Aorta (tissue), 5 donors: ENCODE measurements at places on chromosomes 16 and 17. TPM values are rescaled to one million over a fixed set of nuclear protein-coding genes. Genes with fewer than 3 reads are reported as not detected.

DNA sequence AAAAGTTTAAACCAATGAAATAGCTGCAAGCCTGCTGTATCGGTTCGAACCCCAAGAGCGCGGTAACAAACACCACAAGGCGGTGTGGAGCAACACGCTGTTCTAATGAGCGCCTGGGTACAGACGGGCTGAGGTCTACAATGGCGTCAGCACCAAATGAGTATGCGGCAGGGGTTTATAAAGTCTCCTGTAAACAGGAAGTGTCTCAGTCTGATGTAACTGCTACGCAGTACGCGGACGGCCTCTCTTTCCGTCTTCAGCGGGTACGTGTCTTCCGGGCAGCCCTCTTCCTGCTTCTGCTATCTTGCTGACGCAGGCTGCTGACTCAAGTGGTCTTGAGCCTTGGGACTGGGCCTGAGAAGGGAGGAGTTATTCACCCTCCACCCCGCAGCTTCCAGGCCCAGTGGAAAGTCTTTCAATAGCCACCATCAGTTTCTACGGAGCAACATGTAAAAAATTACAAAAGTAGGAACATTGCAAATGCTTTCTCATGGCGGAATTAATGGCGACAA, 40.5 kb upstream of the KCNJ2 start:
- no peak for DNase-seq

GRCh38 chr16:85621698-85622428, 8.7 kb downstream of the GSE1 start:
- no peak for DNase-seq

GRCh38 chr16:724188-725040, 1.8 kb downstream of the CCDC78 start:
- DNase-seq = no peak

GRCh38 chr17:30950669-30951399, 20.0 kb upstream of the RNF135 start:
- DNase-seq = peak; percentile 91

- no peak for DNase-seq
Measured at GRCh38 chr16:23378256-23378655, 74.7 kb downstream of the COG7 start.

GRCh38 chr17:39405436-39405835, 4.0 kb upstream of the FBXL20 start:
- no peak for DNase-seq

DNA sequence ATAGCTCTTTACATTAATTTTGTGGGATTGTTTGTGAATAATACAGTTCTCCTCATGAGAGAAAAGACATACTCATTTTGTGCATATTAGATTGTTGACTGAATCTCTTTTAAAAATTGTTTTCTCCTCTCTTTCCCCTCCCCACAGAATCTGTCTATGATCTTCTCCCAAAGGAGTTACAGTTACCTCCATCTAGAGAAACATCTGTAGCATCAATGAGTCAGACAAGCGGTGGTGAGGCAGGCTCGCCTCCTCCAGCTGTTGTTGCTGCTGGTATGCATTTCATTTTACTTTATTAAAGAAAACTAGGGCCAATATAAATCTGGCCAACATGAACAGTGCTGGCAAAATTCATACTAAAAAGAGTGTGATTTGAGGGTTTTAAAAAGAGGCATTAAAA, 60.5 kb downstream of the NFAT5 start:
- no peak for DNase-seq

DNA sequence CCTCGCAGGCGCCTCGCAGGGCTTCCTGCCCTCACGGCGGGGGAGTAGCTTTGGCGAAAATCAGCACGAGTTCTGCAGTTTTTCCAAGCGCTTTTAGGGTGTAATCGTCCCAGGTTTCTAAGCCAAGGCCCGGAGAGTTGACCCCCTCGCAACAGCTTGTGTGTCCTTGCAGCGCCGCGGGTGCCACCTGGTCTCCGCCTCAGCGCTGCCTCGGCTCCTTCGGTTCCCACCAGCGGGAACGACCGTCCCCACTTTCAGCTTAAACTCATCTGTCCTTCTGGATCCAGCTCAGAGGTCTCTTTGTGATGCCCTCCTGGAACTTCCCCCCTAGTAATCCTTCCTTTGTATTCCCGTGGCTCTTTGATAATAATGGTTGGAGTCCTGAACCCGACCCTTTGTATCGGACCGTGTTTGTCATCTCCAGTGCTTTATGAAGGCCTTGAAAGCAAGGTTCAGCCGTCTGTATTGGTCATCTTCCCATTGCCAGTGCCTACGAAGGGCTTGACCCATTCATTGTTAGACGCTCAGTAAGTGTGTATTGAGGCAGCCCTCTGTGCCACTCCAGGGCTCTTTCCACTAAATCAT, 858 bp upstream of the SMARCE1 start:
- peak; percentile 80 for DNase-seq

DNA sequence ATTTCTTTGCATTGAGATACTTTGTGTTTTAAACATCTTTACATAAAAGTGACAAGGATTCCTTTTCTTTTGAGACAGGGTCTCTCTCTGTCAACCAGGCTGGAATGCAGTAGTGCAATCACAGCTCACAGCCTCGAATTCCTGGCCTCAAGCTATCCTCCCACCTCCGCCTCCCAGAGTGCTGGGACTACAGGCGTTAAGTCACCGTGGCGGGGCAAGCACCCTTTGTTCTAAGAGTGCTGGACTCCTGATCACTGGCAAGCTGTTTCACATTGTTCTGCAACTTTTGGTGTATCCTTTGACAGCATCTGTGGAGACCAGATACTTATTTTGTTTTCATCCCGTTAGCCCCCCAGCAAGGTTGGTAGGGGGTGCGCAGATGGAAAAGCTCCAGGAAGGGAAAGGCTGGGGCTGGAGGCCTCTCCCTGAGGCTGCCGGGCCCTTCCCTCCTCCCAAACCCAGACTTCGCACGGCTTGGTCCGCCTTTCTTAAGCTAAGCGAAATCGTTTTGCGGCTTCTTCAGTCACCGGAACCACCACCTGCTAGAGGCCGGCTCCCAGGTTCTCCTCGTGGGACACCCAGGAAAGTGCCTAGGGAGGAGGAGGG, 1.1 kb downstream of the ST6GALNAC2 start:
- no peak for DNase-seq

- no peak for DNase-seq
Measured at GRCh38 chr17:71505200-71505599, 615.6 kb upstream of the SOX9 start.

- DNase-seq = no peak
Measured at GRCh38 chr17:35698800-35699199, 32.6 kb upstream of the RASL10B start.

- no peak for DNase-seq
Measured at GRCh38 chr17:72634621-72635020, 457.9 kb downstream of the SLC39A11 start.

DNA sequence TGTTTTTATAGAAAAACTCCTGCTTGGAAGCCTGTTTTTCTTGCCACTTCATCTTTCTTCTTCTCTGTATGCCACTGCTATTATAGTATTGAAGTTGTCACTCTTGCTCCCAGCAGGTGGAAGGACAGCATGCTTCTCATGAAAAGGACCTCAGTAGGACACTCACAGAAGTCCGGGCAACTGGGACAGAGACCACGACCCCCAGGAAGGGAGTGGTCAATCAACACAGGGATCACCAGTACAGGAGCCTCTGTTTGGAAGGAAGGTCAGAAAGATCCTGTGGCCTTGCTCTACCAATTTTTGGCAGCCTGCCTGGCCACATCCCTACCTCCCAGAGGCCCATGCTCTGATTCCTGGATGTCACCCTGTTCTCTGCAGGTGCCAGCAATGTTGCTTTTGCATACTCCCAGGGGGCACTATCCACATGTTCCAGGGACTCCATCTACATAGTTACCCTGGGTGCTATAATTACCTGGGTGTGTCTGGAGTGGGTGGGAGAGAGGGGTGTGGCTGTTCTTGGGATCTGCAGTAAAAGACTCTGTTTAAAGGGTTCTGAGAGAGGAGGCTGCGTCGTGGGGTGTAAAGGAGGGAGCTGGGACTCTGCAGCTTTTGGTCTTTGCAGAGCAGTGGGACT, 13.7 kb upstream of the AKAP10 start:
- DNase-seq = no peak

- no peak for DNase-seq
Measured at GRCh38 chr16:89892635-89893034, 19.2 kb downstream of the TCF25 start.

DNA sequence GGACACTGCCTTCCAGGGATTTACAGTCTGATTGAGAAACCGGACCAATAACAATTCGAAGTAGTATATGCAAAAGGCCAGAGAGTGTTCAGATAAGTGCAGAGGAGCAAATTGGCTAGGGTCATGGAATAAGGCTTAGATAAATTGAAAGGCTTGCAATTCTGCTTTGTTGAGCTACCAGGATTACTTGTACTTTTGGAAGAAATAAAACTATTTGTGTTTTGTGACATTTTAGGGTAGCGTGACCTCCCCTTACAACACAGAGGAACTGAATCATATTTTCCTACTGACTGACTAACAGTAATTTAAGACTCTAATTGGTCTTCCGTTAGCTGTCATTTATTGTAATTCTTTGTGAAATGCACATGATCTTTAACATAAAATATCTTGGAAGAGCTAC, 104.7 kb downstream of the PITPNC1 start:
- DNase-seq = no peak

- DNase-seq = no peak
Measured at GRCh38 chr16:2142942-2143877, 5.2 kb upstream of the RAB26 start.

GRCh38 chr16:50881331-50881830, 139.5 kb downstream of the CYLD start:
- no peak for DNase-seq

DNA sequence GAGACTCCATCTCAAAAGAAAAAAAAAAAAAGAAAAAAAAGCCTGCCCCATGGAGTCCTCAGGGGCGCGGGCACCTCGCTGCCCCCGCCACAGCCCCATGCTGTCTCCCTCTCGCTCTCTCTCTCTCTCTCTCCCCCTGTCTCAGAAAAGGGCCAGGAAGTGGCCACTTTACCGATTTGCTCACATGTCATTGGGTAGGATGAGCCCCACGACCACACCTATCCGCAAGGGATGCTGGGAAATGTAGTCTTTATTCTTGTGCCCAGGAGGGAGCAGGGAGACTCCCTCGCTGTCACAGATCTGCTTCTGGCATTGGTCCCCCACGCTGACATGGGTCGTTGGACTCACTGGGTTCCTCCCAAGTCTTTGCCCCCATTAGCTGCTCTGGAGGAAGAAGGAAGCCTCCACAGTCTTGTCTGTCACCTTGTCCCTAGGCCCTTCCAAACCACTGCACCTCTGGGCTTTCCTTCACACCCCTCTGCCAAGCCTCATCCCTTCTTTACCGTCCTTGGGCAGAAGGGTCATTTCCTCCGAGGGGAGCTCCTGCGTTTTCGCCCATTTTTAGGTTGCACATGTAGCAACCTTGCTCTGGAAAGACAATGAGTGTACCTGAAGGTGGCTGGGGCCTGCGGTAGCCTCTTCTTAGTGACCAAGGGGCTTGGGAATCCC, 6.9 kb upstream of the GJD3 start:
- no peak for DNase-seq

DNA sequence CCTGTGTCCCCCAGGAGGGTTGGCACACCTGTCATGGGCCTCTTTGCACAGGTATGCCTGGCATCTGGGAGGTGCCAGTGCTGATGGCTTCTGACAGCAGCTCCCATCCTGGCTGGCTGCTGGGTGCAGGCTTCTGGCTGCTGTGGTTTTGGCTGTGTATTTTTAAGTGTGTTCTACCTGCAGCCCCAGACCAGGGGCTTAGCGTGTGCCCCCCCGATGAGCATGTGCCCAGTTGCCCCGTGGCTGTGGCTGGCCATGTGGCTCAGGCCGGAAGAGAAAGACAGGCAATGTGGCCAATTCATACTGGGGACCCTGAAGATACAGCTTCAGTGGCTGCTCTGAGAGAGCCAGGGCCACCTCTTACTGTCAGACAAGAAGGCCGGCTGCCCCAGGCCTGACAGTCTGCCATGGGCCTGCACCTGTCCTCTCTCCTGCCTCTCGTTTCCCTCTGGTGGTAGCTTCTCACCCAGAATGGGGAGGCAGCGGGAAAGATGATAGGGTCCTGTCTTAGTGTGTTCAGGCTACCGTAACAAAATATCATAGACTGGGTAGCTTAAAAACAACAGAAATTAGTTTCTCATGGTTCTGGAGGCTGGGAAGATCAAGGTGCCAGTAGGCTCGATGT, 37.6 kb upstream of the LGALS9 start:
- peak; percentile 55 for DNase-seq

ZFP90 gene
- 31.0 TPM for total RNA-seq

KRTAP2-3 gene
- total RNA-seq = not detected

SDR42E2 gene
- total RNA-seq = not detected

KRT9 gene
- total RNA-seq = not detected

RAP1GAP2 gene
- total RNA-seq = 6.1 TPM

KCTD19 gene
- 0.12 TPM for total RNA-seq

TBX4 gene
- 0.23 TPM for total RNA-seq
